ENCODE measurements at places on chromosomes 16 and 17.

DNA sequence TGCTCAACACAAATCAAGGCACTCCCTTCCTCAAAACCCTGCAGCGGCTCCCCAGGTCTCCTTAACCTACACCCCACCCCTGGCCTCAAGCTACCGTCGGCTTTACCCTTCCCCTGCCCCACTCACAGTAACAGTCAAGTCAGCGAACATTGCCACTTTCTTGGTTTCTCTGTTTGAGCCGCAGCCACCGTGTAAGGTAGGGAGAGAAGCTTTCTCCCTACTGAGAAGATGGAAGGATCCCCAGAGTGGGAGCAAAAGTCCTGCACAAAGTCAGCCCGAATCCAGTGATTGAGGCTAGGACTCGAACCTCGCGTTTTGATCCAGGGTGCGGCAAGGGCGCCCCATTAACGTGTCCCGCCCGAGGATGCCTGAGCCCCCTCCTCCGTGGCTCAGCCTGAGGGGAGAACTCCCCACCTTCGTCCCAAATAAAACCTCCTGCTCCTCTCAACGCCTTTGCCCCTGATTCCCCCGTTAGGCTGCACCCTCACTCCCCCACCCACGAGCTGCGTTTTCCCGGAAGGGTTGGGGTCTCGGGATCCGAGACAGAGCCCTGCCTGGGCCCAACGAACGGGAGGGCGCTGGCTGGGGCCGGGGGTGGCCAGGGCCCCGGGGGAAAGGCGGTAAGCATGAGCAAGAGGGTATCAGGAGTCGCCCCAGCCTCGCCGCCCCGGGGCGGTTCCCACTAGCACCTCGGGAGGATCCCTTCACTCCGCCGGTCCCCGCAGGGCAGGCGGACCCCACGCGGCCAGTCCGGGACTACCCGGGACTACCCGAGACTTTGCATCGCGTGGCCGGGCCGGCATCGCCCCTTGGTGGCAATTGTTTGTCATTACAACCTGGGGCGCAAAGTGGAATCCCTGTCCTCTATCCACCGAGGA, 9.9 kb upstream of the NAGS start:
- DNase-seq, result peak; percentile 19

DNA sequence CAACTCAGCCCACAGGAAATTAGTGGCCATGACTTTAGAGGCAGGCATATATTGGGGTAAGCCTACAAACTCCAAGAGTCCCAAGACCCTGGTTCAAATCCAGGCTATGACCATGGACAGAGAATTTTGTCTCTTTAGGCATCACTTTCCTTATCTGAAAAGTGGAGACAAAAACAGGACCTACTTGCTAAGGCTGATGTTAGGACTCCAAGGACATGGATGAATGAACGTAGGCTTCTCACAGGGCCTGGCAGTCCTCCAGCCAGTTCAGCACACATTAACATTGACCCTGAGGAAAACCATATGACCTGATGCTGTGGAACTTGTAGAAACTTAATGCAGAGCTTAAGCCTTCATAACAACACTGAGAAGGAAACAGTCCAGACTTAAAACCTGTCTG, 1.4 kb downstream of the FKBP10 start:
- DNase-seq, result no peak

DNA sequence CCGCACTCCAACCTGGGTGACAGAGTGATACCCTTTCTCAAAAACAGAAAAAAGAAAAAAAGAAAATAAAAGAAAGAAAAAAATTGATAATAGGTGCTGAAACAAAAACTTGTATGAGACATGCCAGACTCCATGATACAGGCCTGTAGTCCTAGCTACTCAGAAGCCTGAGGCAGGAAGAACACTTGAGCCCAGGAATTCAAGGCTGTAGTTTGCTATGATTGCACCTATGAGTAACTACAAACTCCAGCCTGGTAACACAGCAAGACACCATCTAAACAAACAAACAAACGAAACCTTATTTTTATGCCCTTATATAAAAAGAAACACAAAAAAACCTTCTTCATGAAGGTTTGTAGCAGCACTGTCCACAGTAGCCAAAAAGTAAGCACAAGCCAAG, 5.0 kb upstream of the CMTM4 start:
- no peak for DNase-seq

DNA sequence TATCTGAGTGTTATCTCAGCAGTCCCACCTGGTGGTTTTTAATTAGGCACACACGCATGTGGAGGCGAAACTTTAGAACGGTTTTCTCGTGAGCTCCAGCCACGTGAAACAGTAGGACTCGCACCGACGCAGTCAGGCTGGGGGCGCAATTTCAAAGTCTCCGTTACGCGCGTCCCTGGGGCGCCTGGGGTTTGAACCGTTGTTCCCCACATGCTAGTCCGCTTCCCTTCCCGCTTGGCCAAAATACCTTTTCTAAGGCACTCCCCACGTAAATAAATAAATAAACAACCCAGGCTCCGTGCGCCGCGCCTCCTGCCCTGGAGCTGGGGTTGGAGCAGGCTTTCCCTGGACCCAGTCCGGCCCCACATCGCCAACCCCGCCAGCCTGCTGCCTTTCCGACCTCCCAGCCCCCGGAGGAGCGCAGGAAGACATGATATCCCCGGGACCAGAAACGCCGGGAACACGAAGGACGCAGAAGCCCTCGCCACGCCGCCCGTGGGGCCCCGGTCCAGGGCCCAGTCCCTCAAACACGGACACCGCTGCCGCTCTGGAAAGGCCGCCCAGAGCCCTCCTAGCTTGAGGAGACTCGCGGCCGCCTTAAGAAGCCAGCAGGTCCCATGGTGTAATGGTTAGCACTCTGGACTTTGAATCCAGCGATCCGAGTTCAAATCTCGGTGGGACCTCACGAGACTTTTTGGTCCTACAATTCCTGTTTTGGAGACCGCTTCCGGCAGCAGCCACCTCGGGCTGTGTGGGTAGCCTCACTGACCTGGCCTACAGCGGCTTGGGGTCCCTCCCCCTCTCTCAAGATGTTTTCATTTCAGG, 18.2 kb downstream of the GNGT2 start:
- peak; percentile 93 for DNase-seq

DNA sequence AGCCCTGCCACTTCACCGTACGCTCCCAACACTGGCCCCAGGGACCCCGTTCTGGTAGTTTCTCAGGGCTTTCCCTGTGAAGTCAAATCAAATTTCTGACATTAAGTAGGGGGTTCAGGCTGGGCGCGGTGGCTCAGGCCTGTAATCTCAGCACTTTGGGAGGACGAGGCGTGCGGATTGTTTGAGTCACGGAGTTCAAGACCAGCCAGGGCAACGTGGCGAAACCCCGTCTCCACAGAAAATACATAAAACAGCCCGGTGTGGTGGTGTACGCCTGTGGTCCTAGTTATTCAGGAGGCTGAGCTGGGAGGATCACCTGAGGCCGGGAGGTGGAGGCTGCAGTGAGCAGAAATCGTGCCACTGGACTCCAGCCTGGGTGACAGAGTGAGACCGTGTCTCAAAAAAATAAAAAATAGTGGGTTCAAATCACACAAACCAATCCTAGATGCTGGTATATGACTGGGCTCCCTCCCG, 632 bp downstream of the CYBC1 start:
- DNase-seq, result peak; percentile 9

- no peak for DNase-seq
Measured at GRCh38 chr16:84617041-84617790, 662 bp downstream of the COTL1 start.

DNA sequence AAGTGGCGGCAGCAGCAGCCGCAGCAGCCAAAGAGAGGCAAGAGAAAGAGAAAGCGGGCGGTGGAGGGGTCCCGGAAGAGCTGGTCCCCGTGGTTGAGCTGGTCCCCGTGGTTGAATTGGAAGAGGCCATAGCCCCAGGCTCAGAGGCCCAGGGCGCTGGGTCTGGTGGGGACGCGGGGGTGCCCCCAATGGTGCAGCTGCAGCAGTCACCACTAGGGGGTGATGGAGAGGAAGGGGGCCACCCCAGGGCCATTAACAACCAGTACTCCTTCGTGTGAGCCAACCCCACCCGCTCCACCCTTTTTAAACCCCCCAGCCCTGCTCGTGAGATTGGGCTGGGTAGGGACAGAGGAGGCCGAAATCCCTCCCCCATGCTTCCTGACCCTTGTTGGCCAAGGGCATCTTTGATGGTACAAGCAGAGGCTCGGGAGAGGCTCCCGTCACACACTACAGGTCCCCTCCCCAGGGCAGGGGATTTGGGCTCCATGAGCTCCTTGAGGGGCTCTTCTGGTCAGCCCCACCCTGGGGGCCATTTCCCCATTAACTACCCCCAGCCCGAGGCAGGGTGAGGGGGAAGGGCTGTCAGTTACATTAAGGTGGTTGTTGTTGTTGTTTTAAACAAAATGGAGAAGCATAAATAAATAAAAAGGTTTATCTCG, 4.6 kb upstream of the ATP2A1 start:
- peak; percentile 52 for DNase-seq

DNA sequence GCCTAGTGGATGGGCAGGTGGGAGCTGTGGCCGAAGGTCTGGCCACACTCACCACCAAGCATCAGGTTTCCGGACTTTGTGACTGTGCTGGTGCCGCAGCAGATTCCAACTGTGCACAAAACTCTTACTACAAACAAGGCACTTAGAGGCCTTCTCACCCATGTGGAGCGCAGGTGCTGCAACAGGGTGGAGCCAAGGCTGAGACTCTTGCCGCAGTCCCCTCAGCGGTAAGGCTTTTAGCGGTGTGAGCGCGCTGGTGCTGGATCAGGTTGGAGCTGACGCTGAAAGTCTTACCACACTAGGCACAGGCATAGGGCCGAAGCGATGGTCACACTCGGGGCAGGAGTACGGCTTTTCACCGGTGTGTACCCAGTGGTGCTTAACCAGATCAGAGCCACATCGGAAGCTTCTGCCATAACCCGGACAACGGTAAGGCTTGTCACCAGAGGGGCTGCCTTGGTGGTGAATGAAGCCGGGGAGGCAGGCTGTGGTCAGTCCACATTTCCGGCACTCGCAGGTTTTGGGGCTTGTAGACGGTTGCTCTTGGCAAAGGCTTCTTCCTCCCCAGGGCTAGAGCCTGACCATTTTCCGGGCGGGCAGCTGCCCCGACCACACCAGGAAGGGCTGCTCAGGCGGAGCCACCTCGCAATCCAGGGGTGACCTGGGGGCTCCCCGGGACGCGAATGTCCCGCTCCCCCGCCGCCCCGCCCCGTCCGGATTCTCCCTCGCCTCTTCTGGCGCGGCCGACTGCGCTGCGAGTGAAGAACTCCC, 1.0 kb upstream of the ARMC5 start:
- DNase-seq, result peak; percentile 57

DNA sequence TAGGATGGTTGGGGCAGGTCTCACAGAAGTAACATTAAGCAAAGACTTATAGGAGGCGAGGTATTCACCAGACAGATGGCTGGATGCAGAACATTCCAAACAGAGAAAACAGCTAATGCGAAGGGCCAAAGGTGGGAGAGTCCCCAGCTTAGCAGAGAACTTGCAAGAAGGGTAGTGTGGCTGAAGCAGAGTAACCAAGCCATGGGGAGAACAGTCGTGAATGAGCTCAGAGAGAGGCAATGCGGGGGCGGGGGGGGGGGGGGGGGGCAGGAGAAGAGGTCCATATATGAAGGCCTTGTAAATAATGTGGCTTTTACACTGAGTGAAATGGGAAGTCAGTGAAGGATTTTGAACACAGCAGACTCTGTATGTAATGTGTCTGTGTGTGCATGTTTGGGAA, 81.3 kb downstream of the SMG6 start:
- no peak for DNase-seq

DNA sequence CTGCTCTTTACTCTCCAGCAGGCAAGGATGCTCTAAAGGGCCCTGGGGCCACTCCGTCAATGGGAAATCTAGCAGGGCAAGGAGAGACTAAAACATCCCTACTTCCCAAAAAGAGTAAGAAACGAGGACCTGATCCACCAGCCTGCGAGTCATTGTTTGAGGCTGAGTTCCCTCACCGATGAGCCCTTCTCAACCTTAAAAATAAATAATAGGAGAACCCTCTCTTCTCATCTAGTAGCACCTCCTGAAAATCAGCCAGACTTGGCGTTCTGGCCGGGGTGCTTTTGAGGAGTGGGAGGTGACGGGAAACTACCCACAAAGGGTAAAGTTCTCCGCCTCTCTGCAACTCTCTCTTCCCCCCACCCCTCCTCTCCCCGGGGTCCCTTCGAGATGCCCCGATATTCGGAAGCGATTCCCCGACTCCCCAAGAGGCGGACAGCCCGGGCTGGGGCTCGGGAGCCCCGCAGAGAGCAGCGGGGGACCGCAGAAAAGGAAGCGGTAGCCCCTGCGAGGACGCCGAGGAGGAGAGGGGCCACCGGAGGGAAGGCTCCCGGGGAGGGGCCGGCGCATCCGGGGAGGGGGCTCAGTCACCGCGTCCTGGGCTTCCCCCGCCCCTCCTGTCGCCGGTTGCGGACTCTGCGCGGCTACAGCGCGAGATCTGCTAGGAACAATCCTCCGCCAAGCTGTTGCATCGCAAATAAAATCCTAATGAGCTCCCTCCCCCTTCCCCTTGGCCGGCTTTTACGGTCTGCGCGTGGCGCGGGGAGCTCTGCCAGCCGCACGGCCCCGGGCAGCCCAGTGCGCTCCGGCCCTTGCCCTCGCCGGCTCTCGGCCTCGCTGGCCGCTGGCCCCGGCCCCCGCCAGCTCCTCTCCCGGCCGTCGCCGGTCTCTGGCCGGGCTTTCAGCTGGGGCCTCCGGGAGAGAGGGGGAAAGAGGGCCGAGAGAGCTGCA, 1.3 kb downstream of the HOXB9 start:
- DNase-seq, result no peak

DNA sequence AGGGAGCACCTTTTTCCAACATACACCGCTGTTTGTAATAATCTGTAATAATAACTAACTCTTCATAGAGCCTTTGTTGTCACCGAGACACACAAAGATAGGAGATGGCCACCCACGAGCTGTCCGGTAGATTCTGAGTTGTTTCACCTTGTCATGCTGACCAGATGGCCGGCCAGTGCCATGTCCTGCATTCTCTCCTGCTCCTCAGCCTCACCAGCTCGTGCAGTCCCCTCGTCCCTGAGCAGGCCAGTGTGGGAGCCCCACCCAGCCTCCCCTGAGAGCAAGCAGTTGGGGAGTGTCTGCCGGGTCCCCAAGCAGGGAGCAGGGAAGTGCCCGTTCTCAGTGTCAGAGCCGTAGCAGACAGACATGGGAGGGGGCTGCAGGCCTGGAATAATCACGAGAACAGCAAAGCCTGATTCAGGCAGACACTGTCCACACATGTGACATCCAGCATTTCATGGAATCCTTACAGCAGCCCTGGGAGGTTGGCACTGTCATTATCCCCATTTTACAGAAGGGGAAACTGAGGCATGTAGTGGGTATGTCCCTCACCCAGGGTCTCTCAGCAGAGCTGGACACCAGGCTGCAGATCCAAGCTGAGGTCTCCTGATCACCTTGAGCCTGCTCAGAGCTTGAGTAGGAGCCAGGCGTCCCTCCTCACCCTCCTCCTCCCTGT, 178.5 kb upstream of the CIBAR2 start:
- DNase-seq, result no peak

- no peak for DNase-seq
Measured at GRCh38 chr17:49823614-49824013, 24.3 kb downstream of the TAC4 start.

Measured in hematopoietic multipotent progenitor cell treated with erythropoietin and hydrocortisone succinate and interleukin-3 and kit ligand, for 17 days (in vitro differentiated cells).